ENCODE measurements at places on chromosomes 3 and 15.

DNA sequence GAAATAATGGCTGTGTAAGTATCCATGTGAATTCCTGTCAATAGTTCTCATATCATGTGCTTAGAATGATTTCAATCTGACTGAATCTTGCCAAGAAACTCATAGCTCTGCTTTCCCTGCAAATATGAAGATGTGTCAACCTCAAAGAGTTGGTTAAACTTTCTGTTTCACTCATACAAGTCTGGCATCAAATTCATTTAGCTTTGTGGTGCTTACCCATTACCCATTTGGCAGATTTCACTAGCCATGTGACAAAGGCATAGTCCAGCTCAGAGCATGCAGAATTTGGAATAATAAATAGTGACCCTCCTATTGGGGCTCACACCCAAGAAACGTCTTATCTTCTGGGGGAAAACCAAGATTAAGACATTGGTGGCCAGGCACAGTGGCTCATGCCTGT lies 256.6 kb upstream of the TPRG1 start:
- no peak for DNase-seq

GRCh38 chr15:99502182-99502581 lies 63.6 kb upstream of the MEF2A start:
- DNase-seq = no peak

DNA sequence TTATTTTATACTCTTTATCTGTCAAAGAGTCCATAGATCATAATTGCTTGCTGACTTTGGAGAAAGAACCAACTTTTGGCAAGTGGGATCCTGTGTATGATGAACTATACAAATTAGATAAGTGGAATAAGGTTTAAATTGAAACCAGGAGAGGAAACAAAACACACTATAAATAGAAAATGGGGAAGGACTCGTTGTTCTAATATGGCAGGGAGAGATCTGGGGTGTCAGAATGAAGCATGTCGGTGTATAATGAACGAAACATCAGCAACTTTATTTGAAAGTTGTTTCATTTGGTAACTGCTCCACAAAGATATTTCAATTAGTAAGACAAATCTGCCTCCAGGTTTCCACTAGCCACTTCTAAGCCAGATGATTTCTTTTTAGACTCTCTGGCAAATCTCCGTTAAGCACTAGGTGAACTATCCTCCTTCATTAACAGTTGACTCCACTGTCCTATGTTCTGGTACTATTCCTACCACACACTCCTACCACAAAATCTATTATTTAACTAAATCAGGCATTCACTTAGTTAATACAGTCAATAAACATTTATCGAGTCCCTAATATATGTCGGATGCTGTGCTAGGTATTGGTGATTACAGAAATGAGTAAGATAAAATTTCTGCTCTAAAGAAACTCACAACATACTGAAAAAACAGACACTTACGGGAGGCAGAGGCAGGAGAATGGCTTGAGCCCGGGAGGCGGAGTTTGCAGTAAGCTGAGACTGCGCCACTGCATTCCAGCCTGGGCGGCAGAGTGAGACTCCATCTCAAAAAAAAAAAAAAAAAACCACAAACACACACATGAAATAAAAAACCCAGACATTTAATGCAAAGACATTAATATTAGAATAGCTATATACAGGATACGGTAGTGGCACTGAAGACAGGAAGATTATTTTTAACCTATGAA lies 20.1 kb downstream of the SLC15A2 start:
- no peak for DNase-seq

DNA sequence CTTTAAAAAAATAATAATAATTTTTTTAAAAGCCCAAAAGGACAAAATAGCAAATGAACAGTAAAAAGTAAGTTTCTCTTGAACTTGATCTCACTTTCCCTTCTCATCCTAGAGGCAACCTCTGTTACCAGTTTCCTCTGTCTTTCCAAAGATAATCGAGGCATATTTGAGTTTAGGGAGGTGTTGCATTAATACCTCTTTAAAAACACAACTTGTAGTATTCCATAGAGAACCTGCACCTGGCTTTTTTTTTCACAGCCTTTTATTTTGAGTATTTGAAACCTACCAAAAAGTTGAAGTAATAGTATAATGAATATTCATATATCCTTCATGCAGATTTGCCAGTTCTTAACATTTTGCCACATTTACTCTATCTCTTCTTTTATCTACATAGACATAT lies 9.1 kb downstream of the CSK start:
- DNase-seq = no peak
